ENCODE measurements at places on chromosomes 7 and 10.

- DNase-seq = peak; percentile 24
These were observed 722 bp downstream of the DENND10 start for GRCh38 chr10:119104654-119105015.

DNA sequence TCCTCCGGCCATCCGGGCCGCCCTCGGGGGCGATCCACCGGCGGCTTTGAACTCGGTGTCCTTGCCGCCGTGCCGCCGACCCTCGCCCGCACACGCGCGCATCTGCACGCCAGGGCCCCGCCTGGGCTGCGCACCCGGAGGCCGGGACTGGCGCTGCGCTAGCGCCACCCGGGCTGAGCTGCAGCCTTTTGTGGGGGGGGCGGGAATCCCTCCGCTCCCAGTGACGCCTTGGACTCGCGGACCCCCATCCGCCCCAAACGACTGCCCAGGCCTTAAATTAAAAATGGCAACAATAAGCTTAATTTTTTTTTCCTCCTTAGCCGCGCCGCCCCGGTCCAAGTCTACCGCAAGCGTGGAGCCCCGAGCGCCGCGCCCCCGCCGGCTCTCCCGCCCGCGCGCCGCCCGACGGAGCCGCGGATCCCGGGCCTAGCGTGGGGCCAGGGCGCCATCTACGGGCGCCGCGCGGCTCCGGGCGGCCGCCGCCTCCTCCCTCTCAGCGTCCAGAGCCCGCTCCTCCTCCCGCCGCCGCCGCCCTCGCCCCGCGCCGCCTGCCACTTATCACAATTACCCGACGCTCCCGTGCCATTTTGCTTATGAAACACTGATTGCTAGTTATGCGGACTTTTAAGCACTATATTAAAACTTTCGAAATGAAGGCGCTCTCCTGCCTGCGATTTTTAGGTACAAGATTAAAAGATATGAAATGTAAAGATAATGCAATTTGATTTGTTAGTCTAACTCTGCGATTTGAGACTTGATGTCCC, 7.5 kb upstream of the EBF3 start:
- peak; percentile 32 for DNase-seq

- peak; percentile 92 for DNase-seq
These were observed at the start of gene LFNG for GRCh38 chr7:2519119-2519930. Gene LFNG, plus strand, starts transcription at chr7:2519774. Its CDS starts 88 bp downstream, at chr7:2519862.

DNA sequence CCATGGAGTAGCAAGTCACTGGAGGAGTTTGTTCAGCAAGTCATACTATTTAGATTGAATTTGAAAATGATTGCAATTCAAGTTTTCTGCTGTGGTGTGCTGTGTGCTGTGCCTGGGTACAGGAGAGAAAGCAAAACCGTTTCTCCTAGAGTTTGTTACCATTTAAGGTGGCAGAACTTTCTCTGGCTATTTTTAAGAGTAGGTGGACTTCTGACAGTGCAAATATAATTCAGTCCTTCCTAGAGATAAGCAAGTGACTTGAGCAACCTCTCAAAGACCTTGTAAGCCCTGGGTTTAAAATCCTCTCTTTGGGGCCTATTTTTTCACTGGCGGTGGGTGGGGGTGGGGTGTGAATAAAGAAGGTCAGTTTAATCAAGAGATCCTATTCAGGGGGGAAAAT, 42.9 kb upstream of the FGL2 start:
- DNase-seq = no peak

DNA sequence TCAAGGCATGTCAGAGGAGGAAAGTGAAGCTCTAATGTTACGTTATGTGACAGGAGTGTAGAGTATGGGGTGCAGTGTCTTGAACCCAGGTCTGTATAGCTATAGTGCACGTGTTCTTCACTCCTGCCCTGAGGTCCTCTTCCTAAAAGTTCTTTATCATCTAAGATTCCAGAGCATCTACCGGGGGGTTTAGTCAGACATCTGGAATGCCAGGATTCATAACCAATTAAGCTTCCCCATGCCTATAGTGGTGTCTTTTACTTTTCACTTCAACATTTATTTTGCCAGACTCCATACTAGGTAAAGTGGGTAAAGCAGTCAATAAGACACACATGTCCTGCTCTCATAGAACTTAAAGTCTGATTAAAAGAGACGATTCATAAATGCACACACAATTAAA, 22.4 kb downstream of the PPP1R3C start:
- DNase-seq = no peak

GRCh38 chr10:11218395-11218794, 200.7 kb downstream of the CELF2 start:
- DNase-seq = no peak

DNA sequence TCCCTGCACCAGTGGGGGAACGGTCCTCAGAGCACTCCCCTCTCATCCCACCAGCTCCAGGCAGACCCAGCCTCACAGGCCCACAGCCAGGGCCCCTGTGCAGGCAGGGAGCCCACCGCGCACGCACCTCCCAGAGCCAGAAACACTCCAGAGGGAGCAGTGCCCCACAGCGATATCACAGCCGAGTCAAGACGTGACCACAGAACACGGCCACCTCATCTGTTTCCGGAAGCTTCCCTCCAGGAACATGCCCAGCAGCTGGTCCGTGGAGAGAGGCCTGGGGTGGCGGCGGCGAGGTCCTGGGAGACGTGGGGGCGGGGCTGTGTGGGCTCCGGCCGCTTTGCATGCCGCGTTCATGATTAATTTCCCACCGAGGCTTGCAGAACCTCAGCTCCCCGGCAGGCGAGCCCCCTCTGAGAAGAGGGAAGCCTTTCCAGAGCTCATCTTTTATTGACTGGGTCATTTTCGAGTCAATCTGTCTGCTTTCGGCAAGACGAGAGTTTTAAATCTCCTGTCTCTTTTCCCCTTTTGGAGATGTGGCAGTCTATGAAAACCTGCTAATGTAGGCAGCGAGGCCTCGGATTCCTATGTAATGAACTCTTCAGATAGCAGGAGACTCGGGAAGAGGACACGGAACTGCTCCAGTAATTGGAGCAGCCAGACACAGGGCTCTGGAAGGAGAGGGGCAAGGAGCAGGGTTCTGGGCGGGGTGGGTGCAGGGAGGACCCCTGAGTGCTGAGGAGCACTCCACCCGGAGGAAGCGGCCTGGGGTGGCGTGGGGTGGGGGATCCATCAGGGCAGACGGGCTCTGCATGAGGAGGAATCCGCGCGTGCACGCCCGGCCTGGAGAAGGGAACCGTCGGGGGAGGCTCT, 242.8 kb downstream of the ELFN1 start:
- DNase-seq = no peak

DNA sequence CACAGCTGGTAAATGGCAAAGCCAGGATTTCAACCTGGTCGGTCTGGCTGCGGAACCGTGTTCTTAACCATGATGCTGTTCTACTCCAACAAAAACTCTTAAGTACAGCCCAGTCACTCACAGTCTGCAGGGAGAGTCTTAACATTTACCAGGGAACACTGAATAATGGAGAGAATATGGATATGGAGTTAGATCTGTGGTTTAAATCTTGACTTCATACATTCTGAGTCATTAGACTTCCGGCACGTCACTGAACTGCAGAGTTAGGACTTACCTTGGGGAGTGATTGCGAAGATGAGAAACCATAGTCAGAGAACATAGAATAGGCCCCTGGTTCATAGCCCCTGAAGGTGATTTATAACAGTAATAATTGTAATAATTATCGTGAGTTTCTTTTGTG, 61.7 kb downstream of the ADRA2A start:
- no peak for DNase-seq

DNA sequence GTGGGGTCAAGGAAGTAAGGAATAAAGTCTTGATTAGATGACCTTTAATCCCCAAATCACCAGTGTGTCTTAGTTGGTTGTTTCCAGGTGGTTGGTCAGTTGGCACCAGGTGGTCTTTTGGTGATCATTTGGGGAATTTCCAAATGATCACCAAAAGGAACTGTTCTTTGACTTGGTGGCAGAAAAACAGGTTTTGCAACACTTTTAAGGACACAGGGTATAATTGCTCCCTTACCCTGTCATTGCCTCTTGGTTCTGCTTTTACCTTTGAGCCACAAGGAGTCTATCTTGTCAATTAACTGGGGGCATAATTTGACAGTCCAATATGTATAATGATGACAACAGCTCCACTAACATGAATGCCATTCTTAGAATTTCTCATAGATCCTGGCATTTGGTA, 104.2 kb downstream of the ADK start:
- DNase-seq = no peak

- no peak for DNase-seq
These were observed 34.0 kb upstream of the PRKAR1B start for GRCh38 chr7:761101-761500.

GRCh38 chr10:132974886-132975830, 32.8 kb upstream of the CFAP46 start:
- DNase-seq = no peak

DNA sequence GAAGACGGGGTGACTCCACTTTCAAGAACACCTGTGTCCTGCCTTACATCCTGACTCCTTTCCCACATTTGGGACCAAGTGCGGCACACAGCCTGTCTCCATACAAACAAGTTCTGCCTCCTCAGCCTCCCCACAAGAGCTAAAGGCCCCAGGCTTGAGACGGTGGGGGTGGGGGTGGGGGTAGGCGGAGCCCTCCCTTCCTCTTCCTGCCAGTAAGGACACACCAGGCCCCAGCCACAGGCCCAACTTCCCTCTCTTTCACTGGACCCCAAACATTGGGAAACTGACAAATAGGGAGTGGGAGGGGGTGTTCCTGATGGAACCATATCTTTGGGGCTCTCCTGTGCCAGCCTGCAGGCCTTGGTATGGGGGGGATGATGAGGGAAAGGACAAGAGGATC, 4.6 kb downstream of the CDK5 start:
- no peak for DNase-seq

DNA sequence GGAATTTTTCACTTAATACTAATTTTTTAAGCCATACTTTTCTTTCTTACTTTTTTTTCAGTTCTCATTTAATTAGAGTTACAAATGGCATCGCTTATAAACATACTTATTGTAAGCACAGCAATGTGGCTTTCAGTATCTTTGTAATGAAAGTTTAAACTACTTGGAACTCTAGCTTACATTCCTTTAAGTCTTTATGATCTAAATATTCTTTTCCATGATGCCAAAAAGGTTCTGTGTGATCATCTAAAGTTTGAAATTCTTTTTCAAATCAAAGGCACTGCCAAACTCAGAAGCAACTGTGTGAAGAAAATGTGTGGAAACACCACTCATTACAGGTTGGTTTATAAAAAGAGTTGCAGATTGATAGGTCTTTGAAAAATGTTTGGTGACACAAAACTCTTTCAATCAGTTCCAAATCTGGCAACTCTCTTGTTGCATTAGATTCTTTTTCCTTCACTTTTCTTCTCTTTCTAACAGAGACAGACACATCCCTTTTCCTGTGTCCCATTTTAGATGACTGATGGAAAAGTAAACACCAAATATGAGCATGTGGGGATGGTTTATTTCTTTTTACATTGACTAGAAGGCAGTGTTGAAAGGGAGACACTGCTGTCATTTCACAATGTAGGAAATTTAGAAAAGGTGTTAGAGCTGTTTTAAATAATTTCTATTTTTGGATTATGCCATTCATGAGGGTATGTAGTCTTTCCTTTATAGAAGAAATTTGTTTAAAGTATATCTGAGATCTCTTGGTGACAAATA, 392.3 kb downstream of the SUGCT start:
- no peak for DNase-seq

DNA sequence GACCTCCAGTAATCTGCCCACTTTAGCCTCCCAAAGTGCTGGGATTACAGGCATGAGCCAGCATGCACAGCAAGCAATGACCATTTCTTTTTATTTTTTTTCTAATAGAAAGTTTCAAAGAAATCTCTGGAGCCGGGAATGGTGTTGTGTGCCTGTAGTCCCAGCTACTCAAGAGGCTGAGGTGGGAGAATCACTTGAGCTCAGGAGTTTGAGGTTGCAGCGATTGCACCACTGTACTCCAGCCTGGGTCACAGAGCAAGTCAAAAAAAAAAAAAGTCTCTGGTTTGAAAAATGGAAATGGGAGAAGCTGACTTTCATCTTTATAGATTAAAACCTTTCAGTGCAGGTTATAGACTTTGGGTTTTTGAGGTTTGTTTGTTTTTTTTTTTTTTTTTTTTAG, 44.8 kb upstream of the KMT2E start:
- no peak for DNase-seq

- DNase-seq = no peak
These were observed 146.1 kb downstream of the SLIT1 start for GRCh38 chr10:97039538-97040247.

- no peak for DNase-seq
These were observed 295.5 kb downstream of the AHR start for GRCh38 chr7:17593819-17594419.

DNA sequence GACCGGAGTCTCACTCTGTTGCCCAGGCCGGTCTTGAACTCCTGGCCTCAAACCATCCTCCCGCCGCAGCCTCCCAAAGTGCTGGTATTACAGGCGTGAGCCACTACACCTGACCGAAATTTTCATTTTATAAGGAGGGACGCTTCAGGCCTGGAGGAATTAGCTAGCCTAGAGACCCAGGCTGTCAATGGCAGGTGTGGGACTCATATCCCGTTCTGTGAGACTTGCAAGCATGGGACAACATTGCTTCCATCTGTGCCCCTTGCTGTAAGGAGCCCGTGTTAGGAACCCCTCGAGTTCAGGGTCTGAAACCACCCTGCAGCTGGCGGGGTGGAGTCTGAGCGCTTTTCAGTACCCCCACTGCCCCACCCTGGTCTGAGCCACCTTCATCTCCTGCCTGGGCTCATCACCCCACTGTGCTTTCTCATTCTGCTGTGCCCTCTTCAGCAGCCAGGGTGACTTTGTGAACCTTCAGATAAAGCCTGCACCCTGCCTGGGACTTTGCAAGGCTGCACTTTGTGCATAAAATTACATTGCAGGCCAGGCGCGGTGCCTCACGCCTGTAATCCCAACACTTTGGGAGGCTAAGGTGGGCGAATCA, 1.3 kb upstream of the DAGLB start:
- DNase-seq = no peak

GRCh38 chr10:103197903-103198302, 4.8 kb upstream of the NT5C2 start:
- DNase-seq = no peak

DNA sequence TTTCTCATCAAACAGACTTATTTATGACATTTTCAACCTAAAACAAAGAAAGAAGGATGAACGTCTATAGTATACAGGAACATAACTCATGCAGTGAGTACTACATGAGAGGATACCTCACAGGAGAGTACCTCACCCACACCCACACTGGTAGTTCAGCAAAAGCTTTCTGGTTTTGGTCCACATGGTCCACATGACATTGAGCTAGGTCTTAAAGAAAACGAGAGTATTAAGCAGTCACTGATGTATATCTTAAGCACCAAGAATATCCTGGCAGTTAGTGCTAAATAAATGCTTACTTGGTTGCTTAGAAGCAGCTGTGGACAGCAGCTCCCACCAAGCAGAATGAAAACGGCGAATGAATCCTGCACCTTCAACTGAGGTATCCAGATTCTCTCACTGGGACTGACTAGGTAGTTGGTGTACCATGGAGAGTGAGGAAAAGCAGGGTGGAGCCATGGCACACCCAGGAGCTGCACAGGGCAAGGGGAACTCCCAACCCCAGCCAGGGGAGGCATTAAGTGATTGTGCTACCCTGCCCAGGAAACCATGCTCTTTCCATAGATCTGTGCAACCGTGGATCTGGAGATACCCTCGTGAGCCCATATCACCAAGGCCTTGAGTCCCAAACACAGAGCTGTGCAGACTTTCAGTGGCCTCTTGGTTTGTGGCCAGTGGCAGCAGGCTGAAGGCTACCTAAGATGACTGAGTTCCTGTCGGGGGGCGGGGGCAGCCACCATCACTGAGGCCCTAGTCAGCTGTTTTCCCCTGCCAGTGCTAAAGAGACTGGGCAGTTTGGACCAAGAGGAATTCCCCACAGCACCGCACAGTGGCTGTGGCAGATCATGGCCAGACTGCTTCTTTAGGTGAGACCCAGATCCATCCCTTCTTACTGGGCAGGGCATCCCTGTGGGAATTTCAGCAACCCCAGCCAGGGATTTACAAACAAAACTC, 143.4 kb downstream of the SGMS1 start:
- DNase-seq = no peak
